ENCODE measurements at places on chromosomes 5 and 9.
A peak's percentile ranks its signal among the peaks of the same experiment; 100 is the strongest.

DNA sequence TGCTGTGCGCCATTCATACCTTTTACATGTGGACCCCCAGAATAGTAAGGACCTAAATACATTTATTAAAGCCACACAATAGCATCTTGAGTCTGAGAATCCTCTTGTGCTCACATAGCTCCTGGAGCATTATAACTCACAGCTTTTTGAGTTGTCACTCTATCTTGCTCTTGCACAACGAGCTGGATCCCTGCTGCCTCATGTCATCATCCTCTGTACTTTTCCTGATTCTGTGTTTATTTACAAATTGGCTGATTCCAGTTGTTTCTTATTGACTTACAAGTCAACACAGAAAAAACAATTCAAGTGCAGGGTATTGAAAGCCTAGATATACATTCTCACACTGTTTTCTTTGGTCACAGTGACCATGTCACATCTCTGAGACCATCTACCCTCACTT, 112.9 kb downstream of the SLC1A3 start:
- no peak for DNase-seq

DNA sequence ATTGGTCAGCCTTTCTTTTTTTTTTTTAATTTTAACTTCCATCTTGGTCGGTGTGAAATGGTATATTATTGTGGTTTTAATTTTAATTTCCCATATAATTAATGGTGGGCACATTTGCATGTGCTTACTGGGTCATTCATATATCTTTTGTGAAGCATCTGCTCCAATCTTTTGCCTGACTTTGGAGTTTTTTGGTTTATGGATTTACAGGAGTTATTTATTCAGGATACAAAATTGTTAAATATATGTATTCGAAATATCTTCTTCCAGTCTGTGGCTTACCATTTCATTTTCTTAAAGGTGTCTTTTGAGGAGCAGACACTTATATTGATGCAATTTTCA, 682 bp upstream of the RIGI start:
- no peak for DNase-seq

- DNase-seq, result no peak
These were observed 15.4 kb upstream of the CCIN start for GRCh38 chr9:36153746-36154145.

- DNase-seq, result no peak
These were observed 667.2 kb downstream of the TLE1 start for GRCh38 chr9:81022177-81022576.

- peak; percentile 91 for DNase-seq
These were observed 33.4 kb upstream of the NCS1 start for GRCh38 chr9:130138791-130139190.

DNA sequence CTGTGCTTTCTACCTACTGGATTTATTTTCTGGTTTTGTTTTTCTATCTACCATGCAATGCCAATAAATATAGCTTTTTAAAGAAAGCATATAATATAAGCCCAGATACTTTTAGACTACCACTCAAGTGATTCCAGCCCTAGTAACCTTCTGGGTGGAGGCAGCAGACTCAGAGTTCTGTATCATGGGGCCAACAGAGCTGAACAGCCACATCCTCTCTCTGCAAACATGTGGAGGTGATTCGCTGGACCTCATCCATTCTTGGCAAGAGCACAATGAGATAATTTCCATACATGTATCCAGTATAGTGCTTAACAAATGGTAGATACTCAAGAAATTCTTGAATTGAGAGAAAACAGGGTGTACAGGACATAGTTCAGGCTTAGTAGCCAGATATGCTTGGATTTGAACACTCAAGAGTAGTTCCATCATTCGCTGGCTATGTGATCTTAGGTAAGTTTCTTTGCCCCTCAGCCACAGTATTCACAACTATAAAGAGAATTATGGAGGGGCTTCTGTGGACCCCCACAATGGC, 124.5 kb downstream of the ASTN2 start:
- no peak for DNase-seq

DNA sequence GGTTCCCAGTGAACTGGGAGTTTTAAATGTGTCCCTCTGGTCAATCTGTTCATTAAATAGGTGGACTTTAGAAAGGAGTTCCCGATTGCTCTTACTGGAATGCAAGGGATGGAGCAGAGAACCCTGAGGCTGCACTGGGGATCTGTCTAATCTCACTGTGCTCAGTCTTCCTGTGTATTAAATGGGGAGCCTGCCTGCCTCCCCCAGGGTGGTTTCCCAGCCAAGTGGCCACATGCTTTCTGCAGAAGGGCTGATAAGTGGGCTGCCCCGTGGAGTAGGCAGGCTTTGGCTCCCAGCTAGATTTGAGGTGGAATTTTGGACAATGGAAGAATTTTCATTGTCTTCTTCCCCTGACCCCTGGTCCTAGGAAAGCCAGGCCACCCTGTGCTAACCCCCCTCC, 14.0 kb upstream of the PHYHD1 start:
- no peak for DNase-seq

DNA sequence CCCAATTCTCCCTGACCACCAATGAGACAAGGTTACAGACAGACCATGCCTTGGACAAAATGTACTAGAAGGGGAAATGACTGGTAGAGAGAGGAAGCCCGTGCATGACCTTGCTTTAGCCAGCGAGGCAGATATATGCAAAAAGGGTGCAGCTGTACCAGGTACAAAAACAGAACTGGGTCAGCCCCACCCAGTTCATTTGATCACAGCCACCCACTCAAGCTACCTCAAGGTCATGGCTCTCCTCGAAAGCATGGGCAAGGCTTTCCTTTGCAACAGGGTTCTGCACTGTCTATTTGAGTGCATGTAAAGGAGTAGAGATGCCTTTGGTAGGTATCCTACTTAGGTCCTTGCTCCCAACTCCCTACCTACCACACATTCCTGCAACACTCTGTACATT, 33.3 kb downstream of the TLE1 start:
- no peak for DNase-seq

- no peak for DNase-seq
These were observed 82.4 kb downstream of the ZNF354C start for GRCh38 chr5:179142434-179143198.

- no peak for DNase-seq
These were observed 1.0 kb upstream of the PTBP3 start for GRCh38 chr9:112334432-112334841.

GRCh38 chr5:94199566-94199965, 418.8 kb downstream of the KIAA0825 start:
- no peak for DNase-seq

GRCh38 chr5:59133764-59134261, 550.9 kb downstream of the RAB3C start:
- peak; percentile 85 for DNase-seq

GRCh38 chr9:135610290-135611141, 28.8 kb downstream of the GLT6D1 start:
- DNase-seq, result no peak

GRCh38 chr9:18608371-18608770, 134.4 kb downstream of the ADAMTSL1 start:
- no peak for DNase-seq

All from fibroblast of the conjunctiva (primary cell).